ENCODE measurements at places on chromosomes 2 and 18.

DNA sequence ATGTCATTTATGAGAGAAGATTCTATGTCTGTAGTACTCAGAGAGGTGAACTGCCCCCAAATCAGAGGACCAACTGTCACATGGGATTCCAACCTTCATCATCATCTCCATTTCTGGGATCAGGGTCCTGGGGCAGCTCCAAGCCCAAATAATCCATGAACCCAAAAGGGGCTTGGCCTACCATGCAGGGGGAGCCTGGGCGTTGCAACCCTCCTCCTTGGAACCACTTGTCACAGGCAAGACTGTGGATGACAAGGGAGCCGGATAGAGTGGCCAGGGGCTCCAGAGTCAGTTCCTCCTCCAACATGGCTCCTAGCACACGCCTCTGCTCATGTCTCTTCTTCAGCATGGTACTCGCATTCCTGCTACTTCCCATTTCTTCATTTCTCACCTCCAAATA, 7.9 kb downstream of the CTLA4 start:
- DNase-seq = no peak

GRCh38 chr2:7673853-7674252, 756.6 kb downstream of the RNF144A start:
- DNase-seq = no peak

DNA sequence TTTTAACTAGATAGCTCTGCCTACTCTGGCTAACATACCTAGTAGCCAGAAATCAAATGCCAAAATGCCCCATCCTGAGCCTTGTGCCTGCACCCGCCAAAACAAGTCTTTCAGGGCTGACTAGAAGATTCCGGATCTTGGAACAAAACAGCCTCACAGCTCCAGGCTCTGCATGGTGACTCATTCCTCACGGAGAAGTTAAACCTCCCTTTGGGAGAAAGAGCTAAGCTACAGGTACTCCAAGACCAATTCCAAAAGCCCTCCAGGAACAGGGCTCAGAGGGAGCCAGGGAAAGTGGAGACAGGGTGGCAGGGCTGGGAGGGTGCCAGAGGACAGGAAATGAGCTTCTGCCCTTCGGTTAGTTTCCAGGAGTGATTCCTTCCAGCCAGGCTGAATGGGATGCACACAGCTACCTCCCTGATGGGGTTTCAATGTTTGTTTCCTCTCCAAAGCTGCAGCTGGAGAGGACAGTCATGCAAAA, 295.6 kb downstream of the TNS1 start:
- peak; percentile 88 for DNase-seq

- peak; percentile 70 for DNase-seq
Observed at GRCh38 chr2:62306751-62307468, 111.0 kb downstream of the B3GNT2 start.

GRCh38 chr18:44683556-44683955, 2.9 kb downstream of the SETBP1 start:
- DNase-seq = no peak

DNA sequence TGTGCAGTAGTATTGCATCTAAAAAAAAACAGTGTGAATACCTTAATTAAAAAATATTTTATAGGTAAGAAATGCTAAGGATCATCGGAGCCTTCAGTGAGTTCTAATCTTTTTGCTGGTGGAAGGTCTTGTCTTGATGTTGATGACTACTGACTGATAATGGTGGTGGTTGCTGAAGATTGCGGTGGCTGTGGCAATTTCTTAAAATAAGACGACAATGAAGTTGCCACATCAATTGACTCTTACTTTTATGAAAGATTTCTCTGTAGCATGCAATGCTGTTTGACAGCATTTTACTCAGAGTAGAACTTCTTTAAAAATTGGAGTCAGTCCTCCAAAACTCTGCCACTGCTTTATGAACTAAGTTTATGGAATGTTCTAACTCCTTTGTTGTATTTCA, 36.2 kb downstream of the GLS start:
- no peak for DNase-seq

DNA sequence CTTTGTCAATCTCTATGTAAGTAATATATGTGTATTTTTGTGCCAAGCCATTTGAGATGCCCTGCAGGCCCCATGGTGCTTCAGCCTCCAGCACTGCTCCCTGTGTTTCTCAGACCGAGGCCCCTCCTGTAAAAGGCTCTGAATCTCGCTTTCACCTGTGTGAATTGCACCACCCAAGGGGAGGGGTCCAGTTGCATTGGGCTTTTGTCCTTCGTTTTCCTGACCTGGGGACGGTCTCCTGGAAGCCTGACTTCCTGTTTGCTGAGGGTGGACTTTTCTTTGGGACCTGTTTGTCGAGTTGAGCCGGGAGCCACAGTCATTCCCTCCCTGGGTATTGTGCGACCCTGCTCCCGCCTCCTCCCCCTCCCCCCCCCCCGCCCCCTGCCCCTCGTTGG, 48.9 kb downstream of the AGAP1 start:
- peak; percentile 84 for DNase-seq

DNA sequence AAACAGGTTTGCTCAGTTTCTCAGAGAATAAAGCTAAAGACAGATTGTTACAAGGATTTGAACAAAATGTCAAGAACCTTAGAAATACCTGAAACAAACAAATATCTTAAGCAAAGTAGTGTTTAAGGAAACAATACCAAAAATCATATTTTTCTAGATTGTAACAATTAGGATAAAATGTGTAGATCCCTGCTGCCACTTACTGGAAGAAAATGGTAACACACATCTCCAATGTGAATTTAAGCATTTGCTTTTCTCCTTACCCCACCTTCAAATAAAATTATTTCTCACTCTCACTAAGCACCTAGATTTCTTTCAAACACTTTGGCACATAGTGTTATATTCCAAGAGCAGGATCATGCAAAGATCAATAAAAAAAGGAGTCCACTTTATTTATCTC, 34.9 kb downstream of the SUCLG1 start:
- DNase-seq = no peak

DNA sequence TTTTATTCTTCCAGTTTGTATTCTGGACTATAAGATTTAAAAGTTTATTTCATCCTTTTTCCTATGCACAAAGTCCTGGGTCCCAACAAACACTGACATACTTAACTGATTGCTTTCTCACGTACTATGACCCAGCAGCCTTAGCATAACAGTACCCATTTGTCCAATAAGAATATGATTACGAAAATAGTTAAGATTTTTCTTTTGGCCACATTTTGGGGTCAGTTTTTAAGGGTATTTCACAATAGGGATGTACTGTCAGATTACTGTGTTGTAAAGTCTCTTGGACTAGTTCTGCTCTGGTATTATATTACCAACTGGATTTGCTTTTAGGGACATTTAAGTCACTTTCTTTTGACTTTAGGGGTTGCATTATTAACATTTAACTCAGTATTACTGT, 46.1 kb downstream of the TTC39C start:
- no peak for DNase-seq
